ENCODE measurements at places on chromosomes 1 and 21. TPM values are rescaled to one million over a fixed set of nuclear protein-coding genes. Genes with fewer than 3 reads are reported as not detected.

ERICH3 gene
- total RNA-seq, result not detected

PLEKHN1 gene
- total RNA-seq, result 3.0 TPM

- no peak overlapping the region for H3K27ac ChIP-seq
- no peaks in the 10 kb centered on the region for H3K4me1 ChIP-seq
- H3K4me3 ChIP-seq, result no peak overlapping the region
- H3K36me3 ChIP-seq, result no peaks in the 10 kb centered on the region
- DNase-seq, result no peak
- no peaks in the 10 kb centered on the region for H3K27me3 ChIP-seq
Measured at GRCh38 chr1:102799496-102799895, 308.8 kb downstream of the COL11A1 start.

- H3K27ac ChIP-seq, result peak overlapping the region; percentile 99
- no peak for DNase-seq
- peaks cover 20% of the 10 kb centered on the region for H3K4me1 ChIP-seq
- H3K4me3 ChIP-seq, result peak overlapping the region; percentile 33
Measured at GRCh38 chr1:155307247-155307740, 1.4 kb upstream of the FDPS start.

DNA sequence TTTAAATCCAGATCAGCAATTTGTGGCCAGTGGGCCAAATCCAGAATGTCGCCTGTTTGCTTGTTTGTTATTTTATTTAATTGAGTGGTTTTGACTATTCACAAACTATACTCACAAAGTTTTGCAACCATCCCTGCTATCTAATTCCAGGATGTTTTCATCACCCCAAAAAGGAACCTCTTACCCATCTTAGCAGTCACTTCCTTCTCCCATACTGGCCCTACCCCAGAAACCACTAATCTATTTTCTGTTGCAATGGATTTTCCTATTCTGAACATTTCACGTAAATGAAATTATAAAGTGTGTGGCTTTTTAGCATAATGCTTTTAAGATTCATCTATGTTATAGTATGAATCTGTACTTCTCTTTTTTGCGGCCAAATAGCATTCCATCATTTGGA lies 41.3 kb downstream of the WDTC1 start:
- H3K36me3 ChIP-seq, result peaks cover 16% of the 10 kb centered on the region
- H3K4me1 ChIP-seq, result no peaks in the 10 kb centered on the region
- no peak overlapping the region for H3K4me3 ChIP-seq
- no peaks in the 10 kb centered on the region for H3K27me3 ChIP-seq
- DNase-seq, result no peak
- H3K27ac ChIP-seq, result no peak overlapping the region

- no peaks in the 10 kb centered on the region for H3K4me1 ChIP-seq
- no peak overlapping the region for H3K27ac ChIP-seq
- no peak overlapping the region for H3K4me3 ChIP-seq
- H3K27me3 ChIP-seq, result no peaks in the 10 kb centered on the region
- no peak for DNase-seq
Measured at GRCh38 chr1:231807541-231807940, 181.0 kb downstream of the DISC1 start.

GRCh38 chr1:167263819-167264464 lies 43.3 kb downstream of the POU2F1 start:
- no peak overlapping the region for H3K4me3 ChIP-seq
- no peak for DNase-seq
- H3K27ac ChIP-seq, result no peak overlapping the region
- H3K36me3 ChIP-seq, result peaks cover 2% of the 10 kb centered on the region
- H3K4me1 ChIP-seq, result peaks cover 18% of the 10 kb centered on the region

DNA sequence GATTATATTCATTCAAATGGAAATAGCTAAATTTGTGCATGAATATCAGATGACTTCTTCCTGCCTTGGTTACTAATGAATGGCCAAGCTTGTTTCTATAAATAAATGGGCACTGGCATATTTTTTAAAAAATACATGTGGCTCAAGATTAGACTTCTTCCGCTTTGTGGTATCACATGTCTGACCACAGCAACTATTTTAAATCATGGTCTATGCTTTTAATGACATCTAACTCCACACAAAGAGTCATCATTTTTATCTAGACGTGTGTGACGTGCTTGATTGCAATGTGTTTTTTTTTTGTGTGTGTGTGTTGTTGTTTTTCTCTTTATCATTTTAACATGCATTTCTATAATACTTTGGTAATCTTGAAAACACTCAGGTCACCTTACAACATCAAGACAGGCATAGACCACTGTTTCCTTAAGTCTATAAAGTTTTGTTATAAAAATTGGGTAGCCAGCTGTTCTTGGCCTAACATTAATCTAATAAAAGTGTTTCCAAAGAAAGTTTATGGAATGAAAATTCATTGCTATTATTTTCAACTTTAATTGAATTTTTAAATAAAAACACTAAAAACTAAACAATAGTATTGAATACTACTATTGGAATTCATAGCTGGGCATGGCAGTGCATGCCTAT lies 29.5 kb downstream of the RGS1 start:
- no peak overlapping the region for H3K27ac ChIP-seq
- peaks cover 23% of the 10 kb centered on the region for H3K4me1 ChIP-seq
- H3K36me3 ChIP-seq, result no peaks in the 10 kb centered on the region
- peaks cover 2% of the 10 kb centered on the region for H3K27me3 ChIP-seq
- DNase-seq, result no peak
- H3K4me3 ChIP-seq, result no peak overlapping the region

- H3K4me3 ChIP-seq, result peak overlapping the region; percentile 81
- DNase-seq, result no peak
- H3K27me3 ChIP-seq, result no peaks in the 10 kb centered on the region
- peak overlapping the region; percentile 76 for H3K27ac ChIP-seq
Measured at GRCh38 chr21:43727519-43728153, 8.7 kb downstream of the PDXK start.

- H3K36me3 ChIP-seq, result no peaks in the 10 kb centered on the region
- no peak for DNase-seq
- H3K27me3 ChIP-seq, result peaks cover 59% of the 10 kb centered on the region
- H3K27ac ChIP-seq, result no peak overlapping the region
- H3K4me3 ChIP-seq, result no peak overlapping the region
- peaks cover 12% of the 10 kb centered on the region for H3K4me1 ChIP-seq
Measured at GRCh38 chr1:110086961-110087360, 16.5 kb upstream of the ALX3 start.
